CD4-positive, alpha-beta T cell treated with Interleukin-15 for 4 hours (primary cell): ENCODE measurements at places on chromosomes 1 and 21.
A peak's percentile ranks its signal among the peaks of the same experiment; 100 is the strongest.

- no peak for DNase-seq
These were observed 89.6 kb downstream of the C1orf94 start for GRCh38 chr1:34266127-34266951.

GRCh38 chr1:235504494-235505222 lies 406 bp upstream of the B3GALNT2 start:
- peak; percentile 98 for DNase-seq

DNA sequence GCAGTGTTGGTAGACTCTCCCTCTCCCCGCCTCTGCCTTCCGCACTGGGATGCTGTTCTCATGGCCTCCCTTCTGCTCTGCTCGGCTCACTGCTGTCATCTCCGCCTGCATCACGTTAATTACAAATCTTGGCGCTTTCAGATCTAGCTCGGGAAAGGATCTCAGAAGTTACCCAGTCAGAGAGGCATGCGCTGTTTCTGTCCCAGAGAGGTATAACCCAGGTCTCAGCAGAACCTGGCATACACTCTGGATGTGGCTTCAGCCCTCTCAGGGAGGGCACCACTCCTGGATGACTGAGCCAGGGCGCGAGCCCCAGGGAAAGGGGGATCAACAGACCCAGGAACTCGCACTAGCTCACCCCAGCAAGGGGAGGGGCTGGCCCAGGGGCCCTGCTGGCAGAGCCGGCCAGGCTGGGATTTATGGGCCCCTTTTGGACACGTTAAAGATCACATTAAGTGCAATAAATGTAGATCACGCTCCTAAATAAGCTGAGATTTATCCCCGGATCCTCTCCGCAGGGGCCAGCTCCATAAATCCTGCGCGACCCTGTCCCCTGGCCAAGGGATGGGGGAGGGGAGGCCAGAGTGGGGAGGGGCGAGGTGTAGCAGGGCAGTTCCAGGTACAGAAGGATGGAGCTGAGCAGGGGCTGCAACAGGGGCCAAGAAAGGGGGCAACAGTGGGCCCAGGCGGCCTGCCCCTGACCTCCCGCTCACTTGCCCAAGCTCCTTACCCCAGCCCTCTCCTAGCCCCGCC lies 101.3 kb upstream of the ZBTB40 start:
- no peak for DNase-seq

- DNase-seq, result no peak
These were observed 167.1 kb upstream of the JUN start for GRCh38 chr1:58950897-58951296.

- no peak for DNase-seq
These were observed 174.3 kb upstream of the DPT start for GRCh38 chr1:168903237-168903830.

GRCh38 chr1:164801791-164802502 lies 243.0 kb downstream of the PBX1 start:
- DNase-seq, result no peak

DNA sequence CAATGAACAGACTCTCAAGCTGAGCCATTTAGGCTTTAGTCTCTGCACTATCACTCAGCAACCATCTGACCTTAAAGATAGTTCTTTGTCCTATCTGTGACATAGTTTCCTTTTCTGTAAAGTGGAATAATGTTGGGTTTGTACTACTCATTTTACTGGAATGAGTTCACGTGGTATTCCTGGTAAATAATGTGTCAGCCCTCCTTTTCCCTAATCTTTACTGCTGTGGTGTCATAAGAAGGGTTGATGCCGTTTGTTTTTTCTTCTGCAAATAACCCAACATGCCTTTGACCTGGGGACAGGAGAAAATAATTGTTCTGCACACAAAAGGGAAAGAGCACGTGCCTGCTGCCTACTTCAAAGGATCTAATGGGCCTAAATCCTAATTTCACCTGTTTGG lies 297.8 kb downstream of the BRINP3 start:
- no peak for DNase-seq

DNA sequence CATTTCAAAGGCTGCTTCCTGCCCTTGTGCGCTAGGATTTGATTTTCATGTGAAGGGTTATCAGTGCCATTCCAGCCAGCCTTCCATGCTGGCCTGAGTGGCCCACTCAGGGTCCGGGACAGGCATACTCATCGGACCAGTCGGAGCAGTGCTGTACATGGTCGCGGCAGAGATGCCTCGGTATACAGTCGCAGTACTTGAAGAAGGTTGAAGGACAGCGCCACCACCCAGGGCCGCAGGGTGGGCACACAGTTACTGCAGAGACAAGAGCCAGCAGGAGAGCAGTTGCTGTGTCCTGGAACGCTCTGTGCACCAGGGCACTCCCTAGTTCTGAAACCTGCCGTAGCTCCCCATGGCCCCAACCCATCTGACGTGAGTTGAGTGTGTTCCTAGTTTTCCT lies 9.1 kb downstream of the LDLRAD1 start:
- no peak for DNase-seq

GRCh38 chr1:89005286-89006151 lies 13.1 kb upstream of the KYAT3 start:
- DNase-seq, result no peak

DNA sequence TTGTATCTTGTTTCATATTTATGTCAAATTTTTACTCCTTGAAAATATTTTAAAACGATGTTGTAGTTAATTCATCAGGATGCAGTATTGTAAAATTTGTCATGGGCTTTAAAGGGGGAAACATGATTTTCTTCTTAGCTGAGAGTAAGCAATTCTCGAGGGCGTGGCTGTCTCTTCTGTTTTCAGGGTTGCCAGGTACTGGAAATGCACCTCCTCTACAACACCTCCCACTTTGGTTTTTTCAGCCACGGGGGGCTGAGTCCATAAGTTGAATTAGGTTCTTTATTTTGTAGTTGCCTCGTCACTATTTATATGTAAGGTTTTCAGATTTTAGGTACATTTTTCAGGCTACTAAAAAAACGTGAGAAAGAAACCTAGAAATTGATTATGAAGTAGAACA lies 64.0 kb downstream of the PRDM2 start:
- peak; percentile 19 for DNase-seq

GRCh38 chr1:156584813-156585212 lies 5.3 kb downstream of the TTC24 start:
- no peak for DNase-seq

DNA sequence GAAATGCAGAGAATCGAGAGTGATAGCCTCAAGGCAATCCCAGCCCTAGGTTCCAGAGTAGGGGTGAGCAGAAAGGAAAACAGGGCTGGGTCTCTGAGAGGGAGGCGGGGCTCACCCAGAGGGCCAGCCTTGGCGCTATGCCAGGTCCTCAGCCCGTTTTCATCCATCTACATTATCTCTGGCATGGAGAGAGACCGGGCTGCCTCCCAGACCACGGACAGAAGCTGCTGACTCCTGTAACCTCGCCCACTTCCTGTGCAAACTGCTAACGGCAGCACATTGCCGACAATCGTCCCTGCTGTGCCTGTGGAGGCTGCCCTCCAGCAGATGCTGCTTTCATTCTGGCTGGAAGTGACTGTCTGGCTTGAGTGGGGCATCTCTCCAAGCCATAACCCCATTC lies 569.1 kb downstream of the NPHP4 start:
- DNase-seq, result peak; percentile 31

- no peak for DNase-seq
These were observed at the start of gene TCEA3 for GRCh38 chr1:23424293-23425192. Gene TCEA3, minus strand, starts transcription at chr1:23424748. Its CDS starts 115 bp downstream, at chr1:23424633.

GRCh38 chr1:32939655-32940371 lies 24.8 kb downstream of the RNF19B start:
- peak; percentile 15 for DNase-seq

DNA sequence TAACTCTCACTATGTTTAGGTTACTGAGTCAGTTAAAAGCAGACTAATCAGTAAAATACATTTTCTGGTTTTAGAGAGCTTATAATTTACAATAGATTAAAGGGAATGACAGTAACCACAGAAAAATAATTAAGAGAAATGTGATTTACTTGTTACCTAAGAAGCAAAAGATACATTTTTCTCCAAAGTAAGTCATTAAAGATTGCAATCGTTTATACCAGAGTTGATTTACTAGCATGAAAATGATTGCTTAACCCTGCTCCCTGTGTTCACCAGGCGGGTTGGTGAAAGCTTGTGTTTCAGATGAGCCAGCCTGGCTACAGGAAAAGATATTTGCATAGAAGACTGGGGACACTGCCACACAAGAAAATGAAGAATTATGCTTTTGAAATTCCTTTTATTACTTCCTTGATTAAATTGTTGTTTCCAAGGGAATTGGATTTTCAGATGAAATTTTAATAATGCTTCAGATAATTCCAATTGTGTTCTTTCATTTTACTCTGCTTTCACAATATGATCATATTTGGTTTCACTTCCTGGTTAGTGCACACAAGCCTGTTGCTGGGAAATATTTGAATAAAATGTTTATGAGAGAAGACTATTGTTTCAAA lies 27.9 kb downstream of the LRRC8B start:
- peak; percentile 6 for DNase-seq

DNA sequence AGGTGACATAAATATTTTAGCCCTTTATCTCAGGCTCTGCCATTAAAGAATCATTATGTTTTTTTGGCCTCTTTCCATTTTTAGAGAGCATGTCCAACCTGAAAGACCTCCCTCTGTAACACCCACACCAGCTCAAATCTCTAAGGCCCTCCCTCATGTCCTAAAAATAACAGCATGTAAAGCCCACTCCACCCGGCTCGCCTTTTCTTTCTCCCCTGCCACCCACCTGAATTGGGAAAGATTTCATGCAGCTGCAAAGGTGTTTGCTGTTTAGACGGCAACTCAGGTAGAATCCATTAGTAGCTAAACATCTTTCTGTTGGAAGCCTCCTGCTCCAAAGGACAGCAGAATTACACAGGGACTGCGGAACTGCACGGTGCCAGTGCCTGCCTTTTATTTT lies 79.9 kb downstream of the DMRTA2 start:
- DNase-seq, result no peak

DNA sequence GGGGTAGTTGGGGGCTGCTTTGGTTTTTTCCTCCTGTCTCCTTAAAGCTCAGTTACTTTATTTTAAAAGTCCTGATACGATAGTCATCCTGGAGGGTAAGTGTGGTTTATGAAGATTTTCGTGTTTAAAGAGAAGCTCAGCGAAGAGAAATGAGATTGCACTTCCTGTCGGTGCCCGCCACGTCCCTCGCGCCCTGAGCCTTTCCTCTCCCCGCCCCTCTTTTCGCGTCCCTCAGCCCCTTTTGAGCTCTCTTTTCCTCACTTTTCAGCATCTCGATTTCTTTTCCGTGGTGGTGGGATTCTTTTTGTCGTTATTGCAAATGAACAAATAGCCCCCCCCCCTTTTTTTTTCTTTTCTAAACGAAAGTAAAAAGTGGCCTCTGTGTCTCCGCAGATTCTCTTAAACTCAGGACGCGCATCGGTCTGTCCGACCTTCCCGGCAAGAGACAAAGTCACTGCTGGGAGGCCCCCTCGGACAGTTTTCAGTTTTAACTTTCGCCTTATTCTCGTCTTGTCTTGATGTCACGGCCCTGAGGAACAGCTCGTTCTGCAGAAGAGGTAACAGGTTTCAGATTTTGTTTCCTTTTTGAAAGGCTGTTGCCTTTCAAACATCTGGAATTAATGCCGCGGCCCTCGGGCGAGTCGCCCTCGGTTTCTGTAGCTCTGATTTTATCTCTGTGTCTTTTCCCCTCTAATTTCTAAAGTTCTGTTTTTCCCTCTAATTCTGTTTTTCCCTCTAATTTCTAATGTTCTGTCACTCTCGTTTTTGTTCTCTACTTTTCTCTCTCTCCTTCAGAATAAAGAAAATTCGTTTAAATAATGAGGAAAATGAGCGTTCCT lies 1.0 kb upstream of the DMRTA2 start:
- no peak for DNase-seq

DNA sequence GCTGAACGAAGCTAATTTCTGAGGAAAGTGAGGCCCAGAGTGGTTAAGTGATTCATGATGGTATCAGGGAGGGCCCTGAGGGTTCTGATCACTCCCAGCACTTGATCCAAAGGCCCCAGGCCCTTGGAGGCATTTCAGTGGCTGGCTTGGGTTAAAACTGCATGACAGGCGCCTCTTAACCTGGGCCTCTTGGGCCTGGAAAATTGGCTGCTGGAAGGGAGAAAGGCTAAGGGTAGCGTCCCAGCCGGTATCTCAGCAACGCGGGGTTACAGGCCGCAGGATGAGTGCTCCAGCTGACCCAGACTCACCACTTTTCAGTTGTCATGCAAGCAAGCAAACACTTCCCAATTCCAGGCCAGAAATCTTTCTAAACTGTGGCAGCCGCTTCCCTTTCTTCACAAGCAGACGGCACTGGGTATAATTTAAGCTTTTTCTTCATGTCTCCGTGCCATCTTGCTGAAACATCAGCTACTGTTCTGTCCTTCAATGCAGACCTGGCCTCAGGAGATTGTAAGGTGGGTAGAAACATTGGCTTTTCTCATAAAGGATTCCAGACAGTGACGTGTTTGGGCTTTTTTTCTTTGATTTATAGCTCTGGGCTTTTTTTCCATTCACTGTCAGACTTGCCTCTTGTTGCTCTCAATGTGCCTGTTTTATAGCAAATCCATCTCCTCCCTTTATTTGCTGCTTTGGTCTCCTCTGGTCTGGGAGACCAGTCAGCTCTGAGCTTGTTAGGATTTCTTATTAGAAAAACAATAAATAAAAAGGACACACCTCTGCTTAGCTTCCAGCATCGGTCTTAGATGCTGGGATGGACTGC lies 229.1 kb downstream of the KCNJ6 start:
- no peak for DNase-seq

DNA sequence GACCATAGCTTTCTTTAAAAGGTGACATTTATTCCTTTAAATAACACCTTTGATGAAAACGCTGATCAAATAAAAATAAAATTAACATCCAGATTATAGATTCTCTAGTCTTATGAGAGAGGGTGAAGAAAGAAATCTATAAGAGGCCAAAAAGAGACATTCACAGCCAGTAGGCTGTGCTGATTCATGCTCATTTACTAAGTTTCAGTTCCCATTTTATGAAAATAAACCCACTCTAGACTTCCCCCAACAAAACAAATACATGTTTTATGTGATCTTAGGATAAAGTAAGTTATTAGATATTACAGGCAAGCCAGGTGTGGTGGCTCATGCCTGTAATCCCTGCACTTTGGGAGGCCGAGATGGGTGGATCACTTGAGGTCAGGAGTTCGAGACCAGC lies 21.1 kb downstream of the ESRRG start:
- no peak for DNase-seq

- DNase-seq, result no peak
These were observed 63.5 kb upstream of the ADARB1 start for GRCh38 chr21:45010860-45011259.

- DNase-seq, result no peak
These were observed 32.3 kb upstream of the GPR52 start for GRCh38 chr1:174415506-174415905.

DNA sequence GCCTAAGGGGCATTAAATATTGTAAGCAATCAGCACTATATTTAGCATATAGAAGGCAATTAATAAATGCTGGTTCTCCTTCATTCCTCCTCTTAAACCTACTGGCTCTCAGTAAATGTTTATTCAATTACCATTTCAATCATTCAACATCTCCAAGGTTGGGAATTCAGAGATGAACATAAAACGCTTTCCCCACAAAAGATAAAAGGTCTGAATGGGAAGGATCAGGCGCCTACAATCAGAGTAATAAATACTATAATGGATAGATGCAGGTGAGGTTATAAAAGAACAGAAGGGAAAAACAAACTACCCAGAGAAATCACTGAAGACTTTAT lies 407 bp upstream of the KTI12 start:
- no peak for DNase-seq
